ENCODE measurements at places on chromosomes 4 and X.

GRCh38 chrX:10047631-10048030 is 80.5 kb downstream of the CLDN34 start:
- DNase-seq: no peak

GRCh38 chr4:176268963-176269362 is at the start of gene ASB5:
Gene ASB5, minus strand, starts transcription at chr4:176269222. Its CDS starts 114 bp downstream, at chr4:176269108.
- DNase-seq: no peak

DNA sequence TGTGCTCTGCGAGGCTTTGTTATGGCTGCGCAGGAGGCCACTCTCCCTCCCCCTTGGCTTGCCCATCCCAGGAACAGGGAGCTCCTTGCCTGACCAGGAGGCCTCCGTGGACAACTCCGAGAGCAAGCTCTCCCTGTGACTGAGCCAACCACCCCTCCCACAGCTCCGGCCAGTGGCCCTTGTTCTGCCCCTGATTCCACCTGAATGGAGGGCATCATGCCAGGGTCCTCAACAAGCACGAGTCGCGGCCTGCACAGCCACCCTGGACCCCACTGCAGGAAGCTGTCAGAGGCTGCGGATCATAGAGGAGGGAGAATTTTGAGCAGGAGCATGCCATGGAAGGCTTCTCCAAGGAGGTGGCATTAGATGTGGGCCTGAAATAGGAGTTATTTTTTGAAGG is 44.8 kb upstream of the GRPEL1 start:
- no peak for DNase-seq

DNA sequence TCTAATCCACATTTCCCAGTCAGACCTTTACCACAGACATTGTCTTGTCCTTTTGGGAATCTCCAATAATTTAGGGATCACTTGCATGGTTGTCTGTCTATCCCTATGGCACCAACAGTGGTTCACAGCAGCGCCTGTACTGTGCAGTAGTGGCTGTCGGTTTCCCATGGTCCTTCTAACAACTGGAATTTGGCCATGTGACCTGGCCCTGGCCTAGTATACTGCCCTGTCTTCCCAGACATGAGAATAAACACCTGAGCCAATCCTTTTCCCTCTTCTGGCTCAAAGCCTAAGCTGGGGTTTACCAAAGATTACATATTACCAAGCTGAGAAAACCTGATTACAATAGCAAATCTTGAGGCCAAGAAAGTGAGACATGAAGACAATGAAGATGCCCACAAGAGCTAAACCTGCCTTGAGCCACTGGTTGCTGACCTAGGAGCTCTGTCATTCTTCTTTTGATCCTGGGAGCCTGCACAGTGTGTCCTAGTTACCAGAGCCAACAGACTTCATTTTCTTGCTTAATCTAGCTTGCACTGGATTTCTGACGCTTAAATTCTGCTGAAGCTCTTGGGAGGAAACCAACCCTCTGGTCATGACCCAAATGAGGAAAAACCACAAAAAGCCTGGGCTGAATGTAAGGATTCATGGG is 92.1 kb downstream of the SCD5 start:
- DNase-seq: no peak

DNA sequence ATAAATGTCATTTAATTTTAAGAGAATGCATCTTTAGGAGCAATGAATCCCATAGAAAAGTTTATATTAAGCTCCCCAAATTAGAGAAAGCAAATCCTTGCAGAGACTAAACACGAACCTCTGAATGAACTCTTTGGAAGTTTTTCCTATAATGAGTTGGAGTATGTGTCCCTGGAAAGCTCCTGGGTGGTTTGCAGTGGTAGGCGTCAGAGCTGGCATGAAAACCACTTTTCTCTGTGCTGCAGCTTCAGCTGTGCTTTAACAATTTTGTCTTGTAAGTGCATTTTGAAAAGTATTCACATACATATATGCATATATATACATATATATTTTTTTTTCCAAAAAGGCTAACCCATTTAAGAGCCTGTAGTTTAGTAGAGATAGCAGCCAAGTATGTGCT is 148.7 kb upstream of the TBC1D9 start:
- no peak for DNase-seq

DNA sequence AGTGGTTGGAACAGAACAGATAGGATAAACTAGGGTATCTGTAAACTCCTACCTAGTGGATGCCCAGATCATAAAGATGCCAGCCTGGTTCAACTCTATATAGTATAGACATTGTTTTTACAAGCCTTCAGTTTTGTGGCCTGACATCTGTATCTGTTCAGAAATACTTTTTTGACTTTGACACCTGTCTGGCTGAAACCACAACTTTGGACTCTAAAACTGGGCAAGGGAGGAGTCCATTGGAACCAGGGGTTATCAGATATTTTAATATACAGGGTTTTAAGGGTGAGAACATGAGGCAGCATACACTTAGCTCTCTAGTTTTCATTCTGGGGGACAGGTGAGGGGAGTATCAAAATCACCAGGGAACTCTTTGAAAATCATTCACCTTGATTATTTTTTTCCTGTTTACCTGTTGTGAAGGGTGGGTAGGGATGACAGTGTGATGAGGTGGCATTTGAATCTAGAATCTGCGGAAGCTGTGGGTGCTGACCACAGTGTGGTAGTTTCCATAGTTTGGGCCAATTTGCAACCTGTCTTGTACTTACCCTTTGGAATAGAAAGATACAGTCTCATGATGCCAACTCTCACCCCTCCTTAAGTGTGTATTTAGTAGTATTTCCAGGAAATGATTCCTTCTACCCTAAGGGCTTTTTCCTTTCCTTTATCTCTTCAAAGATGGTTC is 20.6 kb downstream of the GAB1 start:
- DNase-seq: no peak

DNA sequence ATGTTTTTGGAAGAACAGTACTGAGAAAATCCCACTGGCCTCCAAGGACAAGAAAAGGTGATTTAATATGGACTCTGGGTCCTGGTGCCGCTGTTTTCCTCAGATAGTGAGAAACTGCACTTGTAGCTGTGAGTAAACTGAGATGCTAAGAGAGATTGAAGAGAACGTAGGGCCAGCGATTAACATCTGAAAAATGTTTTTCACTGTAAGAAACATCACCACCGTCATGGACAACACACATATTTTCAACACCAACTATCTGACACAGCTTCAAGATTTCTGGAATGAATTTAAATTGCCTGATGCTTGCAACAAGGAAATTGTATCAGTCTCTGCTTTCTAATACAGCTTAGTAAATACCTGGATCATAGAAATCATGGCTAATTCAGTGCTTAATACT is 158.2 kb upstream of the SMIM31 start:
- no peak for DNase-seq

Data from nucleus accumbens (tissue), 56 donors.